Fibroblast of skin of left biceps (primary cell): ENCODE measurements at places on chromosomes 11 and 22.

- DNase-seq: no peak
These were observed 59.8 kb downstream of the LUZP2 start for GRCh38 chr11:24556693-24557092.

GRCh38 chr11:72314600-72315392 is 70.8 kb upstream of the PHOX2A start:
- DNase-seq: no peak

GRCh38 chr11:15938121-15938611 is 418.2 kb downstream of the SOX6 start:
- DNase-seq: no peak

- DNase-seq: no peak
These were observed 22.6 kb upstream of the SERPIND1 start for GRCh38 chr22:20751185-20751851.

GRCh38 chr11:121494355-121495099 is 41.8 kb upstream of the SORL1-AS1 start:
- DNase-seq: no peak

GRCh38 chr22:45071618-45072017 is 61.8 kb upstream of the PHF21B start:
- no peak for DNase-seq

- no peak for DNase-seq
These were observed 133.5 kb upstream of the B3GAT1 start for GRCh38 chr11:134545521-134545920.

- no peak for DNase-seq
These were observed 843 bp downstream of the OR56B1 start for GRCh38 chr11:5737091-5737490.

DNA sequence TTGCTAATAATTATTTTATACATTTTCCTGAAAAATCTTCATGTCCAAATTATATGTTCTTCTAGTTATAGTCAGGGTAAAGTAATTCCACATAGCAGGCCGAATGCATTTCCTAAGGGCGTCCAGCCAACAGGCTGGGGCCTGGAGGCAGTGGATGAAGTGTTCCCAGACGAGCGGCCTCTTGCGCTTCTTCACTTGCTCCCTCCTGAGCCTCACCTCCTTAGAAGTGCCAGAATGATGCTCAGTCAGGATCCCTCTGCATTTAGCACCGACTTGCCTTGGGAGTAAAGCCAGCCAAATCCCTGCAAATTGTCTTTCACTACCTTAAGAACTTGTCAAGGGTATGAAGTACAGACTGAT is 1.5 kb downstream of the OLFML1 start:
- peak; percentile 3 for DNase-seq

DNA sequence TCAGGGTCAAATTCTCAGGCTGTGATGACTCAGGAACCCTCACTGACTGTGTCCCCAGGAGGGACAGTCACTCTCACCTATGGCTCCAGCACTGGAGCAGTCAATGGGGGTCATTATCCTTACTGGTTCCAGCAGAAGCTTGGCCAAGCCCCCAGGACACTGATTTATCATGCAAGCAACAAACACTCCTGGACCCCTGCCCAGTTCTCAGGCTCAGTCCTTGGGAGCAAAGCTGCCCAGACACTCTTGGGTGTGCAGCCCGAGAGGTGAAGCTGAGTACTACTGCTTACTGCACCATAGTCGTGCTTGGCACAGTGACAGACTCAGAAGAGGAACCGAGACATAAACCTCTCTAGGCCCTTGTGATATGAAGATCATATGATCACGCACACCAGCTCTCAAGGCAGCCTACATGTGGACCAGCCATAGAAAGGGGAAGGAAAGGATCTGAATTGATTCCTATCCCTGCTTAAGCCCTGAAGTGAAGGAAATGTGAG is 58.2 kb downstream of the ZNF280B start:
- DNase-seq: no peak

- DNase-seq: no peak
These were observed 23.8 kb downstream of the TEAD1 start for GRCh38 chr11:12698048-12698447.

- no peak for DNase-seq
These were observed 29.3 kb upstream of the NFAM1 start for GRCh38 chr22:42461511-42461910.

- no peak for DNase-seq
These were observed at the start of gene NPAS4 for GRCh38 chr11:66420671-66421476. NPAS4 (plus strand) TSS chr11:66421035; CDS start chr11:66421180, 145 bp downstream.

GRCh38 chr11:66159324-66159984 is 89.4 kb downstream of the PACS1 start:
- no peak for DNase-seq

GRCh38 chr11:97996762-97997161 is 1024.0 kb upstream of the CNTN5 start:
- no peak for DNase-seq

DNA sequence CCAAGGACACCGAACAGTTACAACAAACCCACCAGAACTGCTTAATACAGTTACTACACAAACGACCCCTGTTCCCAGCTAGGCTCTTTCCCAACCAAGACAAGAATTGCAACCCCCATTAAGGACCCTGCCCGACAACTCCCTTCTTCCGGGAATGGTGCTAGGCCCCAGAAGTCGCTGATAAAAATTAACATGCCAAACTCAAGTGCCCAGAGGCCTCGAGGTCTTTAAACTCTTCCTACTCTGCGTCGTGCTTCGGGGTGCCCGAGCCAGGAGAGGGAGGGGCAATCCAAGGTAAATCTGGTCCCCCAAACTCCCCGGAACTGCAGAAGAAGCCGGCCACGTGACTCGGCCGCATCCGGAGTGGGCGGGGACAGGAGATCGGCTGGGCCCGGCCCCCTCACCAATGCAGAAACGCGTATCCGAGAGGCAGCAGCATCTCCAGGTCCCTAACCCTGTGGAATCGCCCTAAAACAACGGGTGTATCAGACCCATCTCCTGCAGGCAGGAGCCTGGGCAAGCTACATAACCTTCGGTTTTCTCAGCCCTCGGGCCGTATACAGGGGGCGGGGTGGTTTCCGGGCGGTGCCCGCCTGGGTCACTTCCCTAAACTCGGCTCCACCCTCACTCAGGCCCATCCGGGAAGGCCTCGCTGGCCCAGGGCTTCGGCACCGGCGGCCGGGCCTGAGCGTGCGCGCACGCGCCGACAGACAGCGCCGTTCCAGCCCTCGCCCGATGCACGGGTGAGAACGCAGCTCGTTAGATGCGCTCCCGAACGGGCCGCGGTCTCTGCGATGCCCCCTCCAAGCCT is 1.1 kb downstream of the CFL1 start:
- DNase-seq: no peak

DNA sequence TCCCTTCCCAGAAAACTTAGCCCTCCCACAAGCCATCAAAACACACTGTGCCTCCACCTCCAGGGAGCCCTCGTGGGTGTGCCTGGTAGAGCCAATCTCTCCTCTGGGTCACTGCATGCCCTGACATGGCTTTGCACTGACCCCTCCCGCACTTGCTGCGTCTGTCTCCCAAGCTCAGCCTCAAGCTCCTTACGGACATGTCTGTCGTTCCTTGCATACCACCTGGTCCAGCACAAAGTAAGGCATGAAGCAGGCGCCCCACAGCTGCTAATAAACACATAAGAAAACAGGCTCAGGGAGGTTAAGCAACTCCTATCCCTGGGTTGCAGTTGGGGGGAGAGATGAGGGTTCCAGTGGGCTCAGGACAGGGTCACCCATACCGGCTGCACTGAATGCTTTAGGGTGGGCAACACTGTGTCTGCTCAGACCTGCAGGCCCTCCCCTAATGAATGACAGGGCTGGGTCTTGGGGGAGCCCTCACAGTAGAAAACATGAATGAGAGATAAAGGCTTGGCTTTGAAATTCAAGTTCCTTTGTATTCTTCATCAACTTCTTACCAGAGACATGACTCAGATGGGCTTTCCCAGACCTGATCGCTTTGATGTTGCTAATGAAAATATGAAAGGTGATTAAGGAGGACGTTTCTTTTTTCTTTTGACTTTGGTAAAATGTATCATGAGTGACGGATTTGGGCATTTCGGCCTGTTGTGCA is 38.0 kb downstream of the PHF21B start:
- DNase-seq: no peak

DNA sequence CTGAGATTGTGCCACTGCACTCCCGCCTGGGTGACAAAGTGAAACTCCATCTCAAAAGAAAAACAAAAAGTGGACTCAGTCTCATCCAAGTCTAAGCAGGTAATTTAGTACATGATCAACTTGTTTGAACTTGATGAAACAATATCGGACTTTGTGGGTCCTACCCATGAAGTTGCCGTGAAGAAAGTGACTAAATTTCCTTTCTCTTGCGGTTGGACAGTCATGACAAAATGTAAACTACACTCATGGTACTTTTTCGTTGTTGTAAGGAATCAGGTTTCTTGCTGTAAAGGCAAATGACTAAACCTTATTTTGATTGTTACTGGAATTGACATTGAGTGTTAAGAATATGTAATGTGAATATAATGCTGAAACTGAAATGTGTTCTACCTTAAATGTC is 164.5 kb upstream of the PLET1 start:
- no peak for DNase-seq

GRCh38 chr22:38260761-38261681 is 11.8 kb downstream of the TMEM184B start:
- DNase-seq: no peak

DNA sequence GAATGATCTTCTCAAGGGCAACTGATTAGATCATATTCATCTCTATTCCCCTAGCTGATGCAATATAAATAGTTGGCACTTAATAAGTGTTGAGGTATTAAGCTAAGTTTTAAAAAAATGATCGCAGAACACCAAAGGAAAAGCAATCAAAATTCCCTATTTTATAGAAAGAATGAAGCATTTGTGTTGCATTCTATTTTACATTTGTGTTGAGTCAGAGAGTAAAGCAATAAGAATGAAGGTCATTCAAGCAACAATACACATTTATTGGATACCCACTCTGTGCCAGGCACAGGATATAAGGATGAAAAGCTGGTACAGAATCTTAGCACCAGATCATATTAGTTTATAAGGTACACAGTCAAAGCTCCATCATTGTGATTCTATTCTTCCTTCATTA is 686.4 kb upstream of the CCDC90B start:
- DNase-seq: no peak

GRCh38 chr22:29720811-29721323 is 1.1 kb downstream of the CABP7 start:
- DNase-seq: no peak

DNA sequence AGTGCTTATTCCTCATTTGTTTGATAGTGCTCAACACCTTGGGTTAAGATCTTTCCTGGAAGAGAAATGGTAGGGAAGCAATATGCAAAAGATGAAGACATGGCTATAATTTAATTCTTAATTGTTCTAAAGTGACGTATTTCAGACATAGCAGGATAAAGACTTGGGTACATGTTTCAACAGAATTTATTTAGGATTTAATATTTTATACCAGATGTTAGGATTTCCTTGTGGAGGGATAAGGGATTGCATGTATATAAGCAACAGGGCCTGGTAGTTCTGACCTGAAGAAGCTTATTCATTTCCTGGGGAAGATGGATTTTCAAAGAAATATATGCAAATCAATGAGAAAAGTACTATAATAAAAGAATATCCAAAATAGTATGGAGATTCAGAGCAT is 163.8 kb downstream of the FAT3 start:
- DNase-seq: no peak

GRCh38 chr11:28759311-28759710 is 651.1 kb downstream of the METTL15 start:
- DNase-seq: no peak

DNA sequence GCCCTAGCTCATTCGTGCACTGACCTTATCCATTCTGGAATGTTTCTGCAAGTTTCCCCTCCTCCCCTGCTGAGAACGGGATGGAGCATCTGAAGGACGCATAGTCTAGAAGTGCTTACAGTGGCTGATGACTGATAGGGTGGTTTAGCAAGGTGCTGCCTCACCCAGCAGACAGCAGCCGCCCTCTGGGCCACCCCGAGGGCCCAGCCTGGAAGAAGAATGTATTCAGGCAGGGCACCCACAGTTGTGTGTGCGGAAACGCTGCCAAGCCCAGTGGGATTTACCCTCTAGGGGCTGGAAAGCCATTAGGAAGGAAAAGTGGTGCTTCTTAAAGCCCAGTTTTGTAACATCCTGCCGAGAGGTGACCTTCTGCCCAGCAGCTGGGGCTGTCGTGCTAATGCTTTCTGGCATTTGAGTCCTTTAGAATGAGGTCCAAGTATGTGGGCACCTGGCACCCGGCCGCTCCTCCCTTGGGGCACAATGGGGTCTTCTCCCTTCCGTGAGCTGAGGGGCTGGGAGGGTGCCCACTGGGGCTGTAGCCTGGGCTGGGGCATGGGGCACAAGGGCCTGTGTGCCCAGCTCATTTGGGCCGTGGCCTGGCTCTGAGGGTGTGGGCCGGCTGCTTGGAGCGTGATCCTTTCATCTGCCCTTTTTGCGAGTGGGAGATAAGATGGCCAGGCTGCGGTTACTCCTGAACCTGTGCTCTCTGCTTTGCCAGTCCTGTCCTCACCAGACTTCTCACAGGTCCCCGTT is 14.4 kb downstream of the FBLN1 start:
- DNase-seq: no peak

GRCh38 chr11:65433657-65434056 is 11.1 kb downstream of the NEAT1 start:
- DNase-seq: no peak

DNA sequence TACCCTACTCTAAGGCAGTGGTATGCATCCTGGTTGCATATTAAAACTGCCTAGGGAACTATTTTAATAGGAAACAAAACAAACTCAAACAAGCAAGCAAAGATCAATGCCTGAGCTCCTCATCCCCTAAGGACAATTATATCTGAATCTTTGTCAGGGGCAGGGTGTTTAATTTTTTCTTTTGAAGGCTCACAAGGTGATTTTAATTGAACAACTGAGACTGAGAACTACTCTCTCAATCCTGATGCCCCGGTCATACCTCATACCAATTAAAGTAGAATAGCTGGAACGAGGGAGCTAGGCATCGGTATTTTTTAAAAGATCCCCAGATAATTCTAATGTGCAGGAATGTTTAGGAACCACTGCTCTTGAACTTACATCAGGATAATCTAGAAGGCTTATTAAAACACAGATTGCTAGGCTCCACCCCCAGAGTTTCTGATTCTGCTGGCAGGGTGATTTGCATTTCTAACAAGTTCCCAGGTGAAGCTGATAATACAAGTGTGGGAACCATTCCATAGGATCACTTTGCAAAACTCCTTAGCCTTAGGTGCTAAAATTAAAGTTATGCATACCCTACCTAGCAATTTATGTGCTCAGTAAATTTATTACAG is 416.5 kb downstream of the GUCY1A2 start:
- DNase-seq: no peak

DNA sequence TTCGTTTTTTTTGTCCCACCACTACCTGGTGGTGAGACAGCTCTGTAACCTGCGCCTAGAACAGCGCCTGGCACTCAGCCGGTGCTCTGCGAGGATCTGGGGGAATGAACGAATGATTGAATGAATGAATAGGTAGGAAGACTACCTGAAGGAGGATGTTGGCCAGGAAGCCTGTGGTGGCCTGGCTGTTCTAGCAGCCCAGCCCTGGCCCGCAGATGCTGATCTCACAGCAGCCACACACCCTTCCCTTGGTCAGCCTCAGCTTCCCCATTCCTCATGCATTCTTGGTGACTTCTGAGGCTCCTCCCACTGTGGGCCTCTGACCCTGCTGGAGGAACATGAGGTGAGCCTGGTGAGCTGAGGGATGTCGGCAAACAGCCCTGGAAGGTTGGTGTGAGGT is 3.7 kb downstream of the TRPM5 start:
- DNase-seq: no peak

- DNase-seq: no peak
These were observed 10.0 kb downstream of the MUC5AC start for GRCh38 chr11:1167751-1168231.
